ENCODE measurements at places on chromosomes 7 and 10.

DNA sequence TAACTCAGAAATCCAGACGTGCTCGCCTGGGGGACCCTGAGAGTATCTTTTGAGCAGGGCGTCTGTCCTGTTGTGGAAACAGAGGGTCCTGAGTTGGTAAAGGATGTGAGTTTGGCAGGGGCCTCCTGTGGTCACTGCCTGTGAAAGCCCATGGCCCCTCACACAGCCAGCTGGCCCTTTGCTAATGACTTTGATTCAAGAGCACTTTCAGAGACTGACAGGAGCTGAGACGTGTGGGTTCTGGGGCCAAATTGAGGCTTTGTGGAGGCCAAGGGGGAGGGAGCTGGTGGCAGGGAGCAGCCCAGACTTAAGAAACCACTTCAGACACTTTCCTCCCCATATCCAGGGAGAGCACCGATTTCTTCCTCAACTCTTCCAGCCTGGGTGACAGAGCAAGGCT, 459.4 kb upstream of the FOXK1 start:
- no peak for DNase-seq

- no peak for DNase-seq
These were observed 436.1 kb downstream of the TYW1 start for GRCh38 chr7:67432536-67433234.

GRCh38 chr7:74590813-74591212, 66.7 kb upstream of the GTF2I start:
- no peak for DNase-seq

DNA sequence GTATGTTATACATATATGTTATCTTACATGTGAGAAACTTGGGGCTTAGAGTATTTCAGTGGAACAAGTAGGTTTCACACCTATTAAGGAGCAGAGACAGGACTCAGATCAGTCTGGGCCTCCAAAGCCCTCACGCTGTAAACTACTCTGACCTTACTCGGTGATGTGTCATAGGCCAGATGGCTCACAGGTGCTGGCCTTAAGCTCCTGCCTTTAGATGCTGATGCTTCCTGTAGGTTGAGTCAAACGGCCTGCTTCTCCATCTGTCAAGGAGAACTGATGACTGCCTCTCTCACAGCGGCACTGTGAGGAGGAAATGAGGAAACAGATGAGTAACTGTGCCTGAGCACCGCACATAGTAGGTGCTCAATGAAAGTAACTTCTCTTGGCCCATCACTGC, 312.6 kb upstream of the COBL start:
- DNase-seq = no peak

All from putamen (tissue), 1 donor.